Body of pancreas (tissue), 4 donors: ENCODE measurements at places on chromosomes 7 and 10. TPM values are rescaled to one million over a fixed set of nuclear protein-coding genes. Genes with fewer than 3 reads are reported as not detected.

The PDE1C gene
- total RNA-seq = 1.8 TPM

The PRKG1 gene
- total RNA-seq = 14.2 TPM

The NODAL gene
- total RNA-seq = not detected

The DKK1 gene
- not detected for total RNA-seq

The FAM131B gene
- total RNA-seq = 0.26 TPM

The SPDYE11 gene
- total RNA-seq = not detected

The CLDN3 gene
- total RNA-seq = 150 TPM

The ZNF316 gene
- 69.5 TPM for total RNA-seq

The SFTPA1 gene
- 0.26 TPM for total RNA-seq

The NXPH1 gene
- total RNA-seq = not detected

The RTKN2 gene
- total RNA-seq = not detected

The AGAP5 gene
- total RNA-seq = 25.1 TPM

The PROSER2 gene
- 29.3 TPM for total RNA-seq

DNA sequence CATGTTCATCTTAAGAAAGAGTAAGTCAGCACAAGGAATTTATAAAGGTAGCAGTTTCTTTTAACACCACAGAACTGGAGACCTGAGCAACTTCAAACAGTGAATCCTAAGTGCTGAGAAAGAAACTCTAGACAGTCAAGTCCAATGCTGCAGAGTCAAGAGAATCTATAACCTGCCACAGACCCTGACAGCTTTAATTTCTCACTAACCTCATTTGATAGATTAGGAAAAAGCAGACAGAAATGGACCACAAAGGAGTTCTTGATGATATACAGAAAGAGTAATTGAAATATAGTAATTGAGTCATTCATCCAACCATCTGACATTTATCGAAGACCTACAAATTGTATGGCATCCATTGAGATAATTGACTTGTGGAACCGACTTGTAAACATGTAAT is 847.0 kb downstream of the SORCS1 start:
- DNase-seq = no peak

DNA sequence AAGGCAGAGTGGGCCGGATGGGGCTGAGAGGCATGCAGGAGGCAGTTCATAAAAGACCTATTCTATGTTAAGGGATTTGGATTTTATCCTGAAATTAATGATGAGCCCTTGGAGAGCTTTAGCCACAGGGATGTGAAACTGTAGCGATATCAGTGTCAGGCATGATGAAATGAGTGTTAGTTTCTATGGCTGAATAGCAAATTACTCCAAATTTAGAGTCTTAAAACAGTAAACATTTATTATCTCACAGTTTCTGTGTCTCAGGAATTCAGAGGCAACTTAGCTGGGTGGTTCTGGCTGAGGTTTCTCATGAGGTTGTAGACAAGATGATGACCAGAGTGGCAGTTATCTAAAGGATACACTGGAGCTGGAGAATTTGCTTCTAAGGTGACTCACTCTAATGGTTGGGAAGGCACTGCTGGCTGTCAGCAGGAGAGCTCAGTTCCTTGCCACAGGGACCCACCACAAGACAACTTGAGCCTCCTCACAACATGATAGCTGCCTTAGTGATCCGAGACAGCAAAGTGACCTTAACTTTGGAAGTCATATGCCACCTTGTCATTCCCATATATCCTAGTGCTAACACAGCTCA is 36.7 kb upstream of the SFTPD start:
- no peak for DNase-seq

DNA sequence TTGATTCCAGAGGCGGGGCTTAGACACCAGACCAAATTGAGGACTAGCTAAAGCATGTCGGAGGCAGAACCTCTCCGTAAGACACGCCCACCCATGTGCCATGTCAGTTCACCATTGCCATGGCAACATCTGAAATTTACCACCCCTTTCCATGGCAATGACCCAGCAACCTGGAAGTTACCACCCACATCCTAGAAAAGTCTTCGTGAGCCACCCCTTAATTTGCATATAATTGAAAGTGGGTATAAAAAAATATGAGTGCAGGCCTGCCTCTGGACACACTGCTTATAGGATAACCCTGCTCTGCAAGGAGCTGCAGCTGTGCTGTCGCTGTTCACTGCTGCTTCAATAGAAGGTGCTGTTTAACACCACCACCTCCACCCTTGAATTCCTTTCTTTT is 28.0 kb downstream of the TMEM270 start:
- no peak for DNase-seq

GRCh38 chr7:48637382-48637781 is 287.0 kb upstream of the CDC14C start:
- no peak for DNase-seq

DNA sequence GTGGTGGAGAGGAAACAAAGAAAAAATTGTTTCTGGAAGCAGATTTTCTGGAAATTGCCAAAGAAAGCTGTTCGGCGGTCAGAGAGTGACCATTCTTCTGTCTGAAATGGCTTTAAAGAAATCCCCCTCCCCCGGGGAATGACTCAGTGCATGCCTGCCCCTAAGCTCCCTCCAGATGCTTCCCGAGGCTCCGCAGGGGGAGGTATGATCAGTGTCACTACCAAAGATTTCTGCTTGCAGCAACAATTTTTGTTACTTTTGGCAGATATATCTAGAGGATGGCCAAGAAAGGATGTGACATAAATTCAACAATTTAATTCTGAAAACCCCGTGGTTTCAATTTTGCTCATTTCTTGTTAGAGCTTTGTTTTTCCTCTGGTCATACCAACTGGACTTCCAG is 163.9 kb downstream of the JCAD start:
- peak; percentile 41 for DNase-seq

DNA sequence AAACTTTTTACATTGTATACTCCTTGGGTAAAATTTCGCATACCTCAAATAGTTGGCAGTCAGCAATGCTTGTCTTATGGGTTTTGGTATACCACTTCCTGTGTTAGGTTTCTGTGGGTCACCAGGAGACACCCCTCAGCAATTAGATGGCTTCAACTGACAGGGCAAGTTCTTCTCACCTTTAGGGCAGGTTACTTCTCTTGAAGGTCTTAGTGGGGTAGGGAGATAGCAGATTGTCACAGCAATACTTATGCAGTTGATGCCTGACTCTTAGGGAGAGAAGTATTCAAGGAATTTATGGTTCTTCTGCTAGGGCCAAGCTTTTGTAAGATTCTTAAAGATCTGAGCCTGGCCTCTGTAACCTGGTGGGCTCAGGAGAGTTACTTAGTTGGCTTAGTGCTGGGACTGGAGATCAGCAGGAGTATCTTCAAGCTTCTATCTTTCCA is 42.9 kb downstream of the MKLN1 start:
- no peak for DNase-seq

- peak; percentile 47 for DNase-seq
Measured at GRCh38 chr7:50653126-50653864, 88.1 kb upstream of the DDC start.

DNA sequence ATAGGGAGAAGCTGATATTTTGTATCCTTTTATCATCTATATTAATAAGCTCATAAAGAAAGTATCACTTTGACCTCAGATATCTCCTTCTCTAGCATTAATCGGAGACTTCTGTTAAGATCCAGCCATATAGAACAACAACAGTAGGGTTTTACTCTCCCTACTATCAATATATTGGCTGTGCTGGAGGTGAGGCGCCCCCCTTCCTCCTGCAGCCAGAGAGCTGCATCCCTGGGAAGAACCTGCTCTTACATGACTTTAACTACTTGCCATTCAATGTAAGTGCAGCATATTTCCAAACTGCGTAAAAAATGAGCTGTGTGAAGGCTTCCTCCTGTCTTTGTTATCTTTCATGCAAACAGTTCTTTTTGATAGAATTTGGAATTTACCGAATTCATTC is 247.8 kb downstream of the SDK1 start:
- DNase-seq = no peak

- DNase-seq = peak; percentile 17
Measured at GRCh38 chr10:49512121-49512809, 26.7 kb downstream of the ERCC6 start.

GRCh38 chr10:60473557-60473956 is 83.9 kb upstream of the ANK3 start:
- no peak for DNase-seq

GRCh38 chr7:135929722-135930141 is 47.4 kb downstream of the MTPN start:
- no peak for DNase-seq

- no peak for DNase-seq
Measured at GRCh38 chr10:77832238-77832637, 94.3 kb downstream of the DLG5 start.

DNA sequence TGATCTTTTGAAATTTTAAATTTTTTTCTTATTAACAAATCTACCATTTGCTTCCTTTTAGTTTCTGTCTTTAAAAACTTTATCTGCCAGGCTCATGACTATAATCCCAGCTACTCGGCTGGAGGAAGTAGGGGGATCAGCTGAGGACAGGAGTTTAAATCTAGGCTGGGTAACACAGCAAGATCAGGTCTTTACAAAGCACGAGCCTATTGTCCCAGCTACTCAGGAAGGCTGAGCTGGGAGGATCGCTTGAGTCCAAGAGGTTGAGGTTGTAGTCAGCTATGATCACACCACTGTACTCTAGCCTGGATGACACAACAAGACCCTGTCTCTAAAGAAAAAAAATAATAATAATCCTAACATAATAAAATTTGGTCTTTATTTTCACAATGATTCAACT is 17.5 kb downstream of the DPY19L1 start:
- no peak for DNase-seq

DNA sequence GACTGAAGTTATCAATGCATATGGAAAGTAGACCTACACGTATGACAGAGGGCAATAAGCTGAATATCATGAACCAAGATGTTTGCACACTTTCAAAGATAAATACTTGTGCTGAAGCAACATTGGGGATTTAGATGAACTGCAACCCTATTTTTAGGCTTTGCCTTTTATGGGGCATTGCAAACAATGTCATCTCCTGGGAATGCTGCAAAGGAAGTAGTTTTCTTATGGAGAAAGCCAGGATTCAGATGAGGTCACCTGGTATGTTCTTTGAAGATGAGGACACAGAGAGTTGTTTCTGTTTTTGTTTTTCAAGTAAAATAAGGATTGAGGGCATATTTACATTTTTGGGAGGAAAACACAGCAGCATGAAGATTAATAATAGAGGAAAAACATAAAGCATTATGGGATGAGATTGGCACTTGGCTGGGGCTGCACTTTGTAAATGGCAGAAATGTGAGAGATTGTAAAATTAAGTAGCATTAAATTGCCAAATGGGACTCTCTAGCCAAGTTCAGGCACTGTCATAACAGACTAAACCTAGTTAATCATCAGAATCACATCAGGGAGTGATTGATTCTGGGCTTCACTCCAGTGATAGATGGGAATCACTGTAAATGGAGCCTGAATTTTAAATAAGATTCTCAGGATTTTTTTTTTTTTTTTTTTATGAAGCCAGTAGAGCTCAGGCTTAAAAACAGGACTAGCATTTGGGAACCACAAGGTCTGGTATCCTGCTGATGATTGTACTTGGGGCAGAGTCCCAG is 63.1 kb downstream of the MALRD1 start:
- no peak for DNase-seq

- DNase-seq = peak; percentile 76
Measured at GRCh38 chr7:94436018-94436604, 41.4 kb downstream of the COL1A2 start.

DNA sequence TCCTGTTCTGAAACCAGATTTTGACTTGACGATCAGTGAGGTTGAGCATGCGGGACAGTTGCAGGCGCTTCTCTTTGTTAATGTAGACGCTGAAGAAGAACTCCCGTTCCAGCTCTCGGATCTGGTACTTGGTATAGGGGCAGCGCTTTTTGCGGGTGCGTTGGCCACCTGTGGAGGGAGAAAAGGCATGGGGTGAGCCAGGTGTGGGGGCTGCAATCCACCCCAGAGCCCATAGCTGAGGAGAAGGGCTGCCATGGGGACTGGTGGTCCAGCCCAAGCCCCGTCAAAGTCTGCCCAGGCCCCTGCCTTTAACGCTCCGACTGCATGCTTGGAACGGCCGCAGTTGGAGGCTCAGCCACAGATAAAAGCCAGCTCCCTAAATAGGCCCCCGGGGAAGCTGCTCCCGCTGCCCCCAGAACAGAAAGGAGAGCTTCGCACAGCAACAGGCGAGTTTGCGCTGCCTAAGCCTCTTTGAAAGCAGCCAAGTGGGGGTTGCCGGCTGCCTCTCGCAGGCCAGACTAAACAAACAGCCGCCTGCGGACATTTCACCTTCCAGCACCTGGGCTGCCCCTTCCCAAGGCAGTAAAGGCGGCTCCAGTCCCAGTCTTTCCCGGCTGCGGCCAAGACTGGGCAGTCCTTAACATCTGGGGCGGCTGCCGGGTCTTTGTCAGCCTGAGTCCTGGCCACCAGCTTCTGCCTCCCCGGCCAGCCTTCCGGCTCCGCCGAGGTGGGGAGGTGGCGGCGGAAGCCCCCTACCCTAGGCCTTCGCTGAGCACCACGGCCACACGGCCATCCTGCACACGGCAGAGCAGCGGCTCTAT is 2.0 kb downstream of the HOXA11 start:
- peak; percentile 8 for DNase-seq

GRCh38 chr10:131032329-131033165 is 279.0 kb downstream of the TCERG1L start:
- no peak for DNase-seq

- no peak for DNase-seq
Measured at GRCh38 chr10:95391581-95392216, 100.9 kb upstream of the PDLIM1 start.

GRCh38 chr7:99559175-99559915 is 903 bp downstream of the ZNF655 start:
- no peak for DNase-seq

DNA sequence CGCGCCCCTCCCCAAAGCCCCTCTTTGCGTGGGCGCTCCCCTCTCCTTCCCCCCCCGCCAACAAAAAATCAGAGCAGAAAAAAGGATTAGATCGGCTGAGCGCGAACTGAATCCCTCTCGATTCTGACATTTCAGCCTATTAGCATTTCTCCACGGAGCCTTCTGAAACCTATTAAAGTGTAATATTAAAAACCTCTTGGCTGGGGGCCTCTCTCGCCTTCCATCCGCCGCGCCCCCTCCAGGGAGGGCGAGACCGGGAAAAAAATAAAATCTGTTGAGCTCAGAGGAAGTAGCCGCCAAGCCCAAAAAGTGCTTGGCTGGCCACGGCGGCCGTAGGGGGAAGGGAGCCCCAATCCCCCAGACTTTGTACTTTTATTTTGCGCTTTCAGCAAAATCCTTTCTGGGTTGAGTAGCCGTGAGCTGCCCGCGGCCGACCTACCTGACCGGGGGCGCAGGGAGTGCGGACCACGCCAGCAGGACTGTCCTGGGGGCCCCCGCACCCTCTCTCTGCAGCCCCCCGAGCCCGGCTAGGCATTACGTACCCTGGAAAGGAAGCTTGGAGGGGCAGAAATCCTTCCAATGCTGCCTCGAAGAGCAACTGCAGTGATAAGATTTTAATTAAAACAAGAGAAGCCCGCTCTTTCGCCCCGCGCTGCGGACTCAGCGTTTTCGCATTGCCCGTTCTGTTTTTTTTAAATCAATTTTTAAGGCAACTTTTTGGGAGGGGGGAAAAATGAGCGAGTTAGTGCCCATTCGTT is 1.3 kb upstream of the TNRC18 start:
- peak; percentile 51 for DNase-seq

- no peak for DNase-seq
Measured at GRCh38 chr10:119133949-119134348, 30.0 kb downstream of the DENND10 start.

GRCh38 chr7:113004726-113005454 is 81.7 kb downstream of the GPR85 start:
- DNase-seq = no peak

GRCh38 chr7:32293833-32294232 is 196.3 kb downstream of the LSM5 start:
- DNase-seq = no peak

- DNase-seq = no peak
Measured at GRCh38 chr10:80163741-80164341, 31.3 kb downstream of the PLAC9 start.

- no peak for DNase-seq
Measured at GRCh38 chr10:34476608-34477007, 338.5 kb downstream of the PARD3 start.

GRCh38 chr7:8751557-8752231 is 318.3 kb downstream of the NXPH1 start:
- DNase-seq = no peak
